Keratinocyte (primary cell): ENCODE measurements at places on chromosomes 1 and 21. TPM values are rescaled to one million over a fixed set of nuclear protein-coding genes. Genes with fewer than 3 reads are reported as not detected.

Gene SDE2
- 11.3 to 15.9 TPM (median 13.4 TPM) in 3 replicates for polyA plus RNA-seq

Gene TNNI3K
- polyA plus RNA-seq: 0.36 to 0.41 TPM in 2 of 3 replicates, not detected in the other

Gene KRTAP12-2
- not detected in 3 replicates for polyA plus RNA-seq

Gene SPRR3
- 2.9 to 8.3 TPM (median 5.4 TPM) in 3 replicates for polyA plus RNA-seq

Gene SPRR2G
- 0.73 to 6.2 TPM (median 3.3 TPM) in 3 replicates for polyA plus RNA-seq

Gene HYI
- 26.4 to 39.6 TPM (median 26.9 TPM) in 3 replicates for polyA plus RNA-seq

Gene TRIM67
- polyA plus RNA-seq: not detected in 3 replicates

Gene AGPAT3
- polyA plus RNA-seq: 21.6 to 23.4 TPM (median 21.7 TPM) in 3 replicates

Gene VANGL2
- 10.9 to 17.6 TPM (median 11.4 TPM) in 3 replicates for polyA plus RNA-seq

Gene HPDL
- polyA plus RNA-seq: 0.14 to 0.42 TPM (median 0.18 TPM) in 3 replicates

Gene LCE2A
- 0.12 to 0.16 TPM in 2 of 3 replicates, not detected in the other for polyA plus RNA-seq

Gene CNIH3
- 0.71 to 1.5 TPM (median 0.81 TPM) in 3 replicates for polyA plus RNA-seq

Gene SIPA1L2
- polyA plus RNA-seq: 1.7 to 3.1 TPM (median 2.1 TPM) in 3 replicates

Gene PPIAL4G
- not detected in 3 replicates for polyA plus RNA-seq

Gene NEGR1
- polyA plus RNA-seq: 0.30 to 1.6 TPM (median 1.6 TPM) in 3 replicates

Gene OR2T29
- polyA plus RNA-seq: not detected in 3 replicates

Gene PROX1
- 0.20 to 0.31 TPM (median 0.24 TPM) in 3 replicates for polyA plus RNA-seq

Gene TMPRSS15
- not detected in 3 replicates for polyA plus RNA-seq

Gene UBE2Q1
- 13.0 to 17.6 TPM (median 17.2 TPM) in 3 replicates for polyA plus RNA-seq

Gene CLDN17
- 0.16 to 0.28 TPM in 2 of 3 replicates, not detected in the other for polyA plus RNA-seq

Gene HUNK
- polyA plus RNA-seq: 0.01 to 0.03 TPM in 2 of 3 replicates, not detected in the other

Gene HAO2
- polyA plus RNA-seq: not detected in 3 replicates

Gene CHRNB2
- 0.06 to 0.09 TPM (median 0.08 TPM) in 3 replicates for polyA plus RNA-seq

Gene IFNLR1
- 2.8 to 3.9 TPM (median 3.4 TPM) in 3 replicates for polyA plus RNA-seq

Gene CCDC185
- polyA plus RNA-seq: not detected in 3 replicates

Gene WNT2B
- 0.37 to 0.51 TPM (median 0.49 TPM) in 3 replicates for polyA plus RNA-seq
